Dermis microvascular lymphatic vessel endothelial cell (primary cell): ENCODE measurements at places on chromosomes 7 and 10. TPM values are rescaled to one million over a fixed set of nuclear protein-coding genes. Genes with fewer than 3 reads are reported as not detected.

Gene TRAPPC14
- 4.4 and 5.8 TPM in 2 replicates for total RNA-seq

Gene GCK
- total RNA-seq, result 0.26 and 0.38 TPM in 2 replicates

Gene PMS2
- total RNA-seq, result 12.6 and 13.5 TPM in 2 replicates

Gene POMZP3
- total RNA-seq, result 1.0 and 2.6 TPM in 2 replicates

Gene GDF2
- not detected in 2 replicates for total RNA-seq

Gene TLX1
- not detected in 2 replicates for total RNA-seq

Gene COL13A1
- total RNA-seq, result 0.76 and 4.7 TPM in 2 replicates

Gene LRRC61
- 3.7 and 4.8 TPM in 2 replicates for total RNA-seq

Gene TRPV5
- not detected in 2 replicates for total RNA-seq

Gene EMX2
- not detected in 2 replicates for total RNA-seq

Gene PRKCQ
- total RNA-seq, result 0.38 and 0.39 TPM in 2 replicates

Gene LIPK
- total RNA-seq, result not detected in 2 replicates

Gene MUC12
- not detected in 2 replicates for total RNA-seq

Gene SLC16A12
- under 0.01 TPM in 1 of 2 replicates, not detected in the other for total RNA-seq

Gene FAM131B
- 0.13 TPM in 2 replicates for total RNA-seq

Gene NPC1L1
- not detected in 2 replicates for total RNA-seq

Gene NEUROD6
- total RNA-seq, result not detected in 2 replicates

Gene GPC2
- total RNA-seq, result 1.9 and 2.8 TPM in 2 replicates

Gene PNLIPRP2
- not detected in 2 replicates for total RNA-seq

Gene CDH23
- under 0.01 TPM in 2 replicates for total RNA-seq

Gene LIPF
- not detected in 2 replicates for total RNA-seq

Gene POLR1F
- 16.3 and 20.2 TPM in 2 replicates for total RNA-seq

Gene PNLIP
- not detected in 2 replicates for total RNA-seq

Gene HOXA3
- total RNA-seq, result 3.0 and 3.7 TPM in 2 replicates

Gene ENKUR
- 0.38 and 0.51 TPM in 2 replicates for total RNA-seq

Gene TMEM236
- 0.38 and 0.64 TPM in 2 replicates for total RNA-seq

Gene NFE2L3
- total RNA-seq, result 16.2 and 20.7 TPM in 2 replicates

Gene CRHR2
- total RNA-seq, result not detected in 2 replicates

Gene ARMC3
- total RNA-seq, result not detected in 2 replicates

Gene GPR26
- total RNA-seq, result not detected in 2 replicates

Gene OR2A12
- total RNA-seq, result not detected in 2 replicates

Gene IL2RA
- not detected in 2 replicates for total RNA-seq

Gene KIAA1217
- total RNA-seq, result 9.1 and 11.1 TPM in 2 replicates

Gene TSPAN12
- total RNA-seq, result 43.6 and 89.3 TPM in 2 replicates

Gene EBLN1
- not detected in 2 replicates for total RNA-seq

Gene CASP7
- total RNA-seq, result 39.4 and 47.7 TPM in 2 replicates

Gene GALNT17
- total RNA-seq, result not detected in 2 replicates

Gene NPSR1
- not detected in 2 replicates for total RNA-seq

Gene AGFG2
- total RNA-seq, result 28.5 and 51.7 TPM in 2 replicates

Gene SAMD9
- 10.3 and 11.3 TPM in 2 replicates for total RNA-seq

Gene ALOX5
- not detected in 2 replicates for total RNA-seq

Gene PSD
- total RNA-seq, result 0.26 and 0.63 TPM in 2 replicates

Gene CPED1
- 0.77 and 1.0 TPM in 2 replicates for total RNA-seq

Gene MRLN
- total RNA-seq, result not detected in 2 replicates

Gene PPRC1
- total RNA-seq, result 6.5 and 9.1 TPM in 2 replicates

Gene PARD3
- 22.6 and 37.4 TPM in 2 replicates for total RNA-seq

Gene PIK3CG
- total RNA-seq, result 3.6 and 4.4 TPM in 2 replicates

Gene SLC29A3
- 1.8 and 2.7 TPM in 2 replicates for total RNA-seq

Gene MYH16
- total RNA-seq, result under 0.01 and 0.13 TPM in 2 replicates

Gene FEZF1
- total RNA-seq, result not detected in 2 replicates

Gene PRKG1
- total RNA-seq, result 0.64 and 2.7 TPM in 2 replicates

Gene APBB1IP
- total RNA-seq, result not detected in 2 replicates

Gene VSIR
- total RNA-seq, result 12.2 and 14.2 TPM in 2 replicates

Gene LRRTM3
- not detected in 2 replicates for total RNA-seq

Gene BZW2
- total RNA-seq, result 66.8 and 78.4 TPM in 2 replicates

Gene CFTR
- not detected in 2 replicates for total RNA-seq

Gene ITIH5
- total RNA-seq, result 0.26 and 1.0 TPM in 2 replicates
